ENCODE measurements at places on chromosomes 3 and 15.

DNA sequence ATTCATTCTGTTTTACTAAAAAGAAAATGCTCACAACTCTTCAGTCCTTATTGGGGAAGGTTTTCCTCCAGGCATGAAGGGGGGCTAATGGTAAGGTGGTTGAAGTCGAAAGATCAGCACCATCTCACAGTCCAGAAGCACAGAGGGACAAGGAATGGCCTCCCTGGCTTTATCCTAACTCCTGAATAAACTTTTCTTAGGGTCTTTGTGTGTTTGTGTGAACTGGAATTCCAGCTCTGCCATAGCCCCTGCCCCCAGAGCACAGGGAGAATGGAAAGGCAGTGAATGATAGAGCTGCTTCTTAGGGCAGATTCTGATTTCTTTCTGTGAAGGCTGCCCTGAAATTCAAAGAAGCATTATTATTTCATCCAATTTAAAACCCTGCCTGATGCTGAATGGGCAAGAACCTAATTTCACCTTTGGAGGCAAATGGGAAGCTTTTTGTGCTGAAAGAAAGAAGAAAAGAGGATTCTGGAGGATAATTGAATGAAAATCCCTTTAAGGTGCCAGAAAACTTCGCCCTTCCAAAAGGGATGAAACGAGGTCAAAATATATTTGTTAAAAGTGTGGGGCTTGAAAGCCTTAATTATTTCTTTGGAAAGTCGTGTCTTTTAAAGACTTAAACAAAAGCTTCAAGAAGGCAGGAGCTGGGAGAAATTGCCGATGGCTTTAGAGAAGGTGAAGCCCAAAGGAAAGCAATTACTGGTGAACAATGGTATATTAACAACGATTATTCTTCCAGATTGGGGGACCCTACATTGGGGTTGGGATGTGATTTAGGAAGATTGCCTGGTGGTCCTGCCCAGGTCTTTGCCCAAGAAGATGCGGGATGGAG, 259.9 kb upstream of the RGMA start:
- no peaks in the 10 kb centered on the region for H3K27me3 ChIP-seq
- H3K4me3 ChIP-seq = no peak overlapping the region
- H3K36me3 ChIP-seq = no peaks in the 10 kb centered on the region
- H3K4me1 ChIP-seq = no peaks in the 10 kb centered on the region

- H3K4me3 ChIP-seq = no peak overlapping the region
- H3K27me3 ChIP-seq = no peaks in the 10 kb centered on the region
- no peak overlapping the region for H3K27ac ChIP-seq
- DNase-seq = no peak
- H3K4me1 ChIP-seq = no peaks in the 10 kb centered on the region
- no peaks in the 10 kb centered on the region for H3K36me3 ChIP-seq
Measured at GRCh38 chr3:28700728-28701127, 352.1 kb upstream of the AZI2 start.

DNA sequence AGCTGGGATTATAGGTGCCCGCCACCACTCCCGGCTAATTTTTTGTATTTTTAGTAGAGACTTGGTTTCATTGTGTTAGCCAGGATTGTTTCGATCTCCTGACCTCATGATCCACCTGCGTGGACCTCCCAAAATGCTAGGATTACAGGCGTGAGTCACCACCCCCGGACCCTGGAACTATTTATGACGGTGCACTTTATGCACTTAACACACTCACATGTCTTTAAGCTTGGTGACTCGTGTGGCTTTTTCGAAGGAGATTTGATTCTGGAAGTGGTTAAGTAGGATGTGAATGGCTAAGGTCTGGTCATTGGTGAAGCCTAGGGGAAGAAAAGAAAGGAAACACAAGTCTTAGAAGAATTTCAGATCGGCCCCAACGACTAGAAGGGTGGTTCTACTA, 20.3 kb downstream of the BBS4 start:
- H3K4me3 ChIP-seq = no peak overlapping the region
- no peak overlapping the region for H3K27ac ChIP-seq
- H3K36me3 ChIP-seq = no peaks in the 10 kb centered on the region
- DNase-seq = no peak

GRCh38 chr3:44880284-44880683, 5.9 kb downstream of the TGM4 start:
- H3K27ac ChIP-seq = no peak overlapping the region
- peaks cover 5% of the 10 kb centered on the region for H3K4me1 ChIP-seq
- H3K4me3 ChIP-seq = no peak overlapping the region
- no peak for DNase-seq

DNA sequence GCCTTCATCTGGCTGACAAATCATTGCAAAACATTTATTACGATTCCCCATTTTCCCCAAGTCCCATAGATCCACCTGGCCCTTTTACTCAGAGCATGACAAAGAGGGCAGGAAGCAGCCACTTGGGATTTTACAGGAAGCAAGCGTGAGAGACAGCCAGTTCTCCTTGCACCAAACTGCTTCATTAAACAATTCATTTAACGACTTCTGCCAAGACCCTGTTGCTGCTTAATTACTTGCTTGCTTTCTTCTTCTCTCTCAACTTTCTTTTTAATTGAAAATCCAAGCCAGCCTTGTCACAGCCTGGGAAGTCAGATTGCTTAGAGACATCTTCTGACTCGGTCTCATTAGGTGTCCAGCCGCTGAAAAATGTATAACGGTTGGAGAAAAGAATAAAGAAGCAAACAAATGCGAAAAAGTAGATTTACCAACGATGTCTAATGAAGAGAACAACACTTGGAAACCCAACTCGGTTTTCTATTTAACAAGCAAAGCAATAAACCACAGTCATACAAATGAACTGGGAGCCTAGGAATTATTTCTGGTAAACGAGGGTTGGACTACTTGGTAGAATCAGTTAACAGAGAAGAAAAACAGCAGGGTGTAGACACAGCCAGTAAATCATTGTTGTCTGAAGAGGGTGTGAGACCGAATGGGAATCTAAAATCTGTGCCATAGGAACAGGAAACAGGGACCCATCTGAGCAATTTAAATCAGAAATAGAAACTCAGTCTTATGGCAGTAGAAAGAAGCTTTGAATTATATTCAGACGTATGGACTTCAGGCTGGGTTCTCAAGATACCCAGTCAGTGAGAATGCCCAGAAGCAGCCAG, 298.3 kb downstream of the LRRC3B start:
- H3K4me1 ChIP-seq = no peaks in the 10 kb centered on the region
- DNase-seq = no peak
- no peak overlapping the region for H3K4me3 ChIP-seq
- H3K27ac ChIP-seq = no peak overlapping the region

- H3K36me3 ChIP-seq = no peaks in the 10 kb centered on the region
- H3K27me3 ChIP-seq = peaks cover 36% of the 10 kb centered on the region
- H3K4me1 ChIP-seq = no peaks in the 10 kb centered on the region
- DNase-seq = no peak
- no peak overlapping the region for H3K27ac ChIP-seq
Measured at GRCh38 chr3:192408007-192408646, 319.2 kb downstream of the FGF12 start.
